Cardiac atrium fibroblast (primary cell): ENCODE measurements at places on chromosomes 2 and 18. TPM values are rescaled to one million over a fixed set of nuclear protein-coding genes. Genes with fewer than 3 reads are reported as not detected.

The IL36RN gene
- not detected in 2 replicates for total RNA-seq

The FNDC4 gene
- 12.8 and 15.6 TPM in 2 replicates for total RNA-seq

The TM4SF20 gene
- not detected in 2 replicates for total RNA-seq

The ACOXL gene
- not detected in 2 replicates for total RNA-seq

The IL1RN gene
- total RNA-seq = not detected in 2 replicates

The ORC2 gene
- 5.4 and 6.3 TPM in 2 replicates for total RNA-seq

The RUFY4 gene
- not detected in 2 replicates for total RNA-seq

The XIRP2 gene
- total RNA-seq = under 0.01 and 0.18 TPM in 2 replicates

The ASXL2 gene
- total RNA-seq = 8.3 and 11.0 TPM in 2 replicates

The CENPA gene
- 1.6 and 3.6 TPM in 2 replicates for total RNA-seq

The SPHKAP gene
- total RNA-seq = not detected in 2 replicates
